ENCODE measurements at places on chromosomes 12 and 14.

DNA sequence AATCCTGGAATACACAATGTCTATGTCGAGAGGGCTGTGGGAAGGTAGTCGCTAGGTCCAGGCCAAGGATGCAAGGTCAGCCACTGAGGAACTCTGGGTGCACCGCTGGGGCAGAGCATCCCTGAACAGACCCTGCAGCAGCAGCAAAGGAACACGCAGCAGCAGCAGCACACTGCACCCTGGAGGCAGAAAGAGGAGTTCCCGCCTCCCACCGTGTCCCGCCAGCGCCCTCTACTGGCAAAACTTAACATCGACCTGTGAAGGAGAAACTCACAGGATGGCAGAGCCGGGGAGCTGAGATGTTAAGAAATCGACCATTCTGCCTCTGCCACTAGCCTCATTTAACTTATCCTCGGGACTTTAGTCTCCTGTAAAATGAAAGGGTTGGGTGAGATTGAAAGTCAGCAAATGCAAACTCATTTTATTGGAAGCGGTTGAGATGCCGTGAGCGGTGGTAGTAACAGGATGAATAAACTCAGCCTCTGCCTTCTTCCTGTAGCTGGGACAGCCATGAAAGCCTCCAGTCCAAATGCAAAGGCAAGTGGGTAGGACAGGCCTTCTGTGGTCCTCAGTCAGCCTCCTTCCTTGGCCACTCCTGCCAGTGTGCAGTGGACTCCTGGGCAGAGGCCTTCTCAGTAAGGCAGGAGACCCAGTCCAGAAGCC, 45.6 kb downstream of the STAB2 start:
- DNase-seq, result peak; percentile 69

DNA sequence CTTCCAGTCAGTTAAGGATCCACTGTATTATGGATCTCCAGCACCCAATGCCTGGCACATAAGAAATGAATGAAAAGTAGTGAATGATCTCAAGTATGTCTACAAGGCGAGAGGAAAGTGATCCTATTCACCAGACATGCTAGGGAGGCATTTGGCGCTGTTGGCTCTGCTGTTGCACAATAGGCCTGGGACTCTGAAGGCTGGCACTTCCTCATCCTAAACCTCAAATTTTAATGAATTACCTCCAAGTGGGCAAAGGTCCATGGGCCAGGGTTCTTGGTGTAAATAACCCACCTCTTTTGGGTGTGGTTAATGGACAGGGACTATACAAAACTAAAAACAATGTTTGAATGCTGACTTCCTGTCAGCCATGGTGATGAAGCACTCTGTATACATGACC, 173.4 kb upstream of the PZP start:
- no peak for DNase-seq

DNA sequence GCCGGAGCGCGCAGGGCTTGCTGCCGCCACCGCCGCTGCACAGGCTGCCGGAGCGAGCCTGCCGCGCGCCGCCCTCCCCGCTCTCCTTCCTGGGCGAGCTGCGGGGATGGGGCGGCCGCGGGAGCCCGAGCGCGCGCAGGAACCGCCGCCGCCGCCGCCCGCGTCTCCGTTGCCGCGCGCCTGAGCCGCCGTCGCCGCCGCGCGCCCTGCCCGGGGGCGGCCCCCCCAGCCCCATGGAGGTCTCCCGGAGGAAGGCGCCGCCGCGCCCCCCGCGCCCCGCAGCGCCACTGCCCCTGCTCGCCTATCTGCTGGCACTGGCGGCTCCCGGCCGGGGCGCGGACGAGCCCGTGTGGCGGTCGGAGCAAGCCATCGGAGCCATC, 352 bp downstream of the PLXNC1 start:
- DNase-seq, result no peak

GRCh38 chr12:119296535-119296934, 38.0 kb upstream of the CCDC60 start:
- DNase-seq, result no peak

- DNase-seq, result no peak
These were observed 159.8 kb upstream of the LRIG3 start for GRCh38 chr12:59080101-59080500.

DNA sequence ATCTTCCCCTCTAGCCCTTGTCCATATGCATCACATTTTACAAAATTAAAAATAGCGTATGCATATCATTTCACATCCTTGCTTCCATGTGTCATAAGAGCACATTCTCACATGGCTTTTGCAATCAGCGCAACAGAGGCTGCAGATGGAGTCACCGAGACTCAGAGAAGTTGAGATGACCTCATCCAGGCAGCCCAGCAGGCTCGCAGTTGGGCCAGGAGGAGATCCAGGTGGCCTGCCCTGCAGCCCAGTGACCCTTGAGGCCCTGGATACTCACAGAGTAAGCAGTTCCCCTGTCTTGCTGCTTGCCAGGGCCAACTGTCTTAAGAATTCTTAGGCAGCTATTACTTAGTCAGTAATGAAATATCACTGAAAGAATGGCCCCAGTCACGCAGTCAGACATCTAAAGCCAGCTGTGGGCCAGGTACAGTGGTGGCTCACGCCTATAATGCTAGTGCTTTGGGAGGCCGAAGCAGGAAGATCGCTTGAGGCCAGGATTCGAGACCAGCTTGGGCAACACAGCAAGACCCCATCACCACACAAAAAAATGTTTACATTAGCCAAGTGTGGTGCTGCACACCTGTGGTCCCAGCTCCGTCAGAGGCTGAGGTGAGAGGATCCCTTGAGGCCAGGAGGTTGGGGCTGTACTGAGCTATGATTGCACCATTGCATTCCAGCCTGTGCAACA, 9.1 kb downstream of the CAMKK2 start:
- no peak for DNase-seq

DNA sequence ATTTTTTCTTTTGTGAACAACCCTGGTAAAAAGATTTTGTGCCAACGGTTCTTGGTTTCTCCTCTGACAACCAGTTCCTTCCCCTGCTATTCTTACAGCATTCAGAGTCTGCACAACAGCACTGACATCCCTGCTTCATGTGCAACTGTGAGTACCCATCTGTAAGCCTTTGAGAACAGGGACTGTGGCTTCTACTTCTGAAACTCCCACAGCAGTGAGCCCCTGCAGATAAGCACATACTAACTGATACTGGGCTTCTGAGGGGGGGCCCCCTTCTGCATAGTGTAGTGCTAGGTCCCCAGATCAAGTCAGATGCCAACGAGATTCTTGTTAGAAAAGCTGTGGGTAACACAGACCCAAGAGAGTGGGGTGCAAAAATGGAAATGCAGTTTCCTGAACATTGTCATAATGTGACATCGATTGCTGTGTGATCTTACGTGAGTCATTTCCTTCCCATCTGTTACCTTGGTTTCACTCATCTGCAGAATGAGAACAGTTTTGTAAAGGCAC, 11.1 kb upstream of the NINJ2 start:
- DNase-seq, result peak; percentile 83

- no peak for DNase-seq
These were observed 36.6 kb upstream of the GZMB start for GRCh38 chr14:24670594-24670993.

- no peak for DNase-seq
These were observed 158.9 kb upstream of the AMIGO2 start for GRCh38 chr12:47238669-47239114.

DNA sequence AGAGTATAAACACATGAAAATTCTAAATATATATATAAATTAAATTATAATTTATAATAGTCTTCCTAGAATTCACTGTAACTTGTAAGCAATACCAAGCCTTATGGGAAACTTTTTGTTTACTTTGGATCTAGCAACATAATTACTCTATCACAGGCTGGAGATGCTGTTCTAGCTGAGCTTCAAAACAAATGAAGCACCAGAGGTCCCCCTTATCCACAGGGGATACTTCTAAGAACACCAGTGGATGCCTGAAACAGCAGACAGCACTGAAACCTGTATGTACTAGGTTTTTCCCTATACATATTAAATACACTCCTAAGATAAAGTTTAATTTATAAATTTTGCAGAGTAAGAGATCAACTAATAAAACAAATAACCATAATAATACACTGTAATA, 96.6 kb downstream of the CDK17 start:
- no peak for DNase-seq

DNA sequence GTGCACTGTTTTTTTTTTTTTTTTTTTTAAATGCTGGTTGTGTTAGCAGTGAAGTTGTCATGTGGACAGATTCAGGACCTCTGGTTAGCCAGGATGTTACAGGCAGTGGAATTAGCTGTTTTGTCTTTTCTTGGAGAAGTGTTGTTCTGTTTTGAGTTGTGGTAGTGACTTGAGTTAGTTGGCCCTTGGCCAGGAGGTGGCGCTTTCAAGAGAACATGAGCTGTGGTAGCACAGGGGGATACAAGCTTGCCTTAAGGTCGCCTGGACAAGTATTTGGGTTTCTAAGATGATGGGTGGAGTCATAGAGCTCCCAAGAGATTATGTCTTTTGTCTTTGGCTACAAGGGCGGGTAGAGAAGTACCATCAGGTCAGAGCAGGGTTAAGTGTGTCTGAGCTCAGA, 33.3 kb upstream of the CCDC198 start:
- DNase-seq, result no peak

GRCh38 chr14:65096323-65097089, 5.8 kb downstream of the MAX start:
- no peak for DNase-seq

GRCh38 chr14:105919458-105920150, 393.2 kb downstream of the TMEM121 start:
- DNase-seq, result no peak

DNA sequence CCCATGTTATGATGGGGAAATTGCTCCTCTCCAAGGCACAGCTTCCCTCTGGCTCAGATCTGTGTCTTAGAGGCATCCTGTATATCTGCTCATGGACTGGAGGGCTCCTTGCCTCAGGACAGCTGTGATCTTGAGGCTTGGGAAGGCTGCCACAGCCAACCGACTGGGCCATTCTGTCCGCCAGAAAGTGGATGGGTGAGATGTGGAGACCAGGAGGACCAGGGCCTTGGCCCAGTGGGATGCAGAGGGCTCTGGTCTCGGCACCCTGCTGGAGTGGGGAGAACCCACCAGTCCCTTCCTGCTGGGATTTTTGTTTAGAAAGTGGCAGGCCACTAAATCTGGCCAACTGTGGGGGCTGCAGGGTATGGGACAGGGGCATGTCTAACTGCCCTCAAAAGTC, 148.6 kb downstream of the CALM1 start:
- DNase-seq, result no peak

GRCh38 chr14:91387951-91388381, 29.7 kb downstream of the CCDC88C start:
- DNase-seq, result no peak

- no peak for DNase-seq
These were observed 89.8 kb downstream of the STAB2 start for GRCh38 chr12:103676893-103677292.

DNA sequence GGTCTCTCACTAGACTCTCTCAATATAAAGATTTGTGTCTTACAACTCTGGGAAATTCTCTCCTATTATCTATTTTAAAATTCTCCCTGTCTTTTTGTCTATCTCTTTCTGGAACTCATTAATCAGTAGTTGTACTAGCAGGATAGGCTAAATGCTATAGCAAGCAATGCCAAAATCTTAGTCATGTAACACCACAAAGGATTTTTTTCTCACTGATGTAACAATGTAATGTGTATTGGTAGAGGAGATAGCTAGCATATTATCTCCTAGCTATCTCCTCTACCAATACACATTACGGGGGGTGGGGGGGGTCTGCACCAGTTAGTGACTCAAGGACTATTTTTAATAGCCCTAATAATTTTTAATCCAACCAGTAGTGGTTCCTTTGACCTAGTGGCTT, 225.4 kb downstream of the KLHL28 start:
- no peak for DNase-seq

DNA sequence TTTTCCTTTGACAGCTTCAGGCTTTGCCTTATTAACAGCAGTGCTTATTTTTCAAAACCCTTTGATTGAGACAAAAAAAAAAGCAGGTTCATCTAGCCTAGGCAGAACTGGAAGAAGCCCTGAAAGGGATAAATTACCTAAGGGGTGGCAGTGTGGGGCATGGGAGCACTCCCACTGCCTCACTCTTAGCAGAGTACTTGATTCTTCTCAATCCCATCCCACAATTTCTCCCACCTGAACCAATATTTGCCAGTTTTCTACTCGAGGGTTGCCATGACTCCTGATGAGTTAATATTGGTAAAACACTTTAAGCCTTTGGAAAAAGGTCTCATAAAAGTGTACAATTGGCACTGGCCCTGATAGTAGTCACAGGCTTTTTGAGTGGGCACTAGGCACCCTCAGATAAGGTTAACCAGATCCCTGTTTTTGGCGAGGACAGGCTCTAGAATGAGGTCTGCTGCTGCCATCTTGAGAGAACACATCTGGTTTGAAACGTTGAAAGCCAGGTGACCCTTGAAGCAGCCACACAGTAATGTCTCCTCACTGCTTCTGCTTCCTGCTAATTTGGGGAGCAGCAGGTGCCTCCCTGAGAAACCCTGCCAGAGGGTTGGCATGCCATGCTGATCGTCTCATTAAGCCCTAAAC, 320.0 kb downstream of the RAD51B start:
- DNase-seq, result no peak

GRCh38 chr14:35051796-35052195, 5.7 kb downstream of the FAM177A1 start:
- DNase-seq, result no peak

- no peak for DNase-seq
These were observed 125.0 kb upstream of the DYRK2 start for GRCh38 chr12:67523538-67523937.

DNA sequence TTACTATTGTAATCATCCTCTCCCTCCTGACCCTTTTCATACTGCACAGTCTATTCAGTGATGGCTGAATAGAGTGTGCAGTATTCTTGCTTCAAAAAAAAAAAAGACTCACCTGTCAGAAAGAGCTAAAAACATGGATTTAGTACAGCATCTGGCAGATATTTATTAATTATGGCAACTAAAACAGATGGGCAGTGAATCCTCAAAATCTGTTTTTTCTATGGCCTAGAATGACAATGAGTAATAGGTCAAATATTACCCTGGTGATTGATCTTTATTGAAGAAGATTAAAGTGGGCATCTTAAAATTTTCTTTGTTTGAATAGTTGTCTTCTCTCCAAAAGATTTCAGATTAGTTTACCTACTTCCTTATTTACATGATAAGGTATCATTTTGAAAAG, 543.6 kb downstream of the FOXG1 start:
- no peak for DNase-seq

DNA sequence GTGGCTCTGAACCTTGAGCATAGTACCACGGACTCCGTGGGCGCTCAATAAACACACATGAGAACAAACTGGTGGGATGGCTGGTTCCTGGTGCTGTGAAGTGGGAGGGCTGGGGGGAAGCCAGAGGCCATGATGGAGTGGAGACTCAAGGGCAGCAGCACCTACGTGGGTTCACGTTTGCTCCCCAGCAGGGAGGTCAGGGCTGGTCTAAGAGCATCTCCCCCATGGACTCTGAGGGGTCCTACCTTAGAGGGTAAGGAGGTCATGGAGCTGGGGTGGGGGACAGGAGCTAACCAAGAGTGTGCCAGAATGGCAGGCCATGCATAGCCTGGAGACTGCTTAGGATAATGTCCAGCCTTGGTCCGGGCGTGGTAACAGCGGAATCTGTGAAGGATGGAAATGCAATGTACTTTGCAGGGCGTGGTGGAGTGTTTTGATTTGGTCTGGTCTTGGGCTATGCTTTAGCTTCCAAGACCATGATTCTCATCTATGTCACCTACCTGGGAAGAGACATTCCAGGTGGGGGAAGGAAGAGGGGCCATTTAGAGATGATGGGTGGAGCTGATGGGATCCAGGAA, 103.0 kb downstream of the PRMT8 start:
- DNase-seq, result no peak

- DNase-seq, result no peak
These were observed 53.7 kb upstream of the LRRK2 start for GRCh38 chr12:40171066-40171465.

GRCh38 chr12:116719731-116720528, 17.9 kb downstream of the SPRING1 start:
- no peak for DNase-seq

- DNase-seq, result peak; percentile 14
These were observed 1.6 kb downstream of the AEBP2 start for GRCh38 chr12:19440916-19441315.
